SJSA1 (cell line): ENCODE measurements at places on chromosomes 5 and 9.

- peak; percentile 93 for DNase-seq
These were observed 175.1 kb upstream of the PITX1 start for GRCh38 chr5:135208903-135209721.

DNA sequence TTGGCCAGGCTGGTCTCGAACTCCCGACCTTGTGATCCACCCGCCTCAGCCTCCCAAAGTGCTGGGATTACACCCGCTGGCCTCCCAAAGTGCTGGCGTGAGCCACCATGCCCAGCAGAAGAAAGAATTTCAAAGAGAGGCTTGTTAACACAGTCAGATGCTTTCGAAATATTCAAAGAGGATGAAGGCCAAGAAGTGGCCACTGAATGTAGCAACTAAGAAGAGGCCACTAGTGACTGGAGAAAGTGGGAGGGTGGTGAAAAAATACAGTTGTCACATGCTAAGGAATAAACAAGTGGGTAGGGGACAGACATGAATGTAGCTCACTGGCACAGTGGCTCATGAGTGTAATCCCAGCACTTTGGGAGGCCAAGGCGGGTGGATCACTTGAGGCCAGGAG lies 13.0 kb upstream of the TPM2 start:
- DNase-seq = no peak

GRCh38 chr5:138230261-138230660 lies 17.1 kb upstream of the CDC23 start:
- no peak for DNase-seq

GRCh38 chr9:38423973-38424843 lies at the start of gene IGFBPL1:
Gene IGFBPL1 (minus strand): TSS chr9:38424454. CDS start chr9:38424424, 30 bp downstream.
- no peak for DNase-seq

- DNase-seq = peak; percentile 74
These were observed at the start of gene PCDHB14 for GRCh38 chr5:141223112-141223783. Gene PCDHB14 (plus strand): TSS chr5:141223343. CDS start chr5:141223506, 163 bp downstream.

DNA sequence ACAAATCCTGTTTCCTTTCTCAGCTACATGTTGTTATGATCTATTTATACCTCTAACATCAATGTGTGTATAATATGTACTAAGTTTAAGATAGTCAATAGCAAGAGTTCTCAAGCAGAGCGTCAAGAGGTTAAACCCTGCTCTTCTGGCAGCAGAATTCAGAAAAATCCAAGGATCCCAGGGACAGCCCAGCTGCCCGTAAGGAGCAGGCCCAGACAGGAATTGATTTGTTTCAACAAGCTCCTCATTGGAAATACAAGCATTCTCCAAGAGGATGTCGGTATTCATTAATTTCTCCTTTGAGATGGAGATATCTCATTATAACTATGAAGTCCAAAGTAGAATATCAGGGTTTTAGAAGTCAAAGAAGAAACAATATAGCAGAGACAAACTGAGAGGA lies 14.9 kb downstream of the EFNA5 start:
- no peak for DNase-seq

DNA sequence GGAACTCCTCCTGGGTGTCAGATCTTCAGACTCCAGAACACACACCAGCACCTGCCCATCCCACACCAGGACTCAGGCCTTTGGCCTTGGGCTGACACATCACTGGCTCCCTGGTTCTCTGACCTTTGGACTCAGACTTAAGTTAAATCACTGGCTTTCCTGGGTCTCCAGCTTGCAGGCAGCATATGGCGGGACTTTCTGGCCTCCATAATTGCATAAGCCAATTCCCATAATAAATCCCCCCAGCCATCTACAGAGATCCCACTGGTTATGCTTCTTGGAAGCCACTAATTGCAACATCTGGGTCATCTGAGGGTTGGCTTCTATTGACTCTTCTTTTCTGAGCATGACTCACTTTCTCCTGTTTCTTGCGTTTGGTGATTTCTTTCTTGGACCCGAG lies 80.3 kb upstream of the SARDH start:
- DNase-seq = no peak

DNA sequence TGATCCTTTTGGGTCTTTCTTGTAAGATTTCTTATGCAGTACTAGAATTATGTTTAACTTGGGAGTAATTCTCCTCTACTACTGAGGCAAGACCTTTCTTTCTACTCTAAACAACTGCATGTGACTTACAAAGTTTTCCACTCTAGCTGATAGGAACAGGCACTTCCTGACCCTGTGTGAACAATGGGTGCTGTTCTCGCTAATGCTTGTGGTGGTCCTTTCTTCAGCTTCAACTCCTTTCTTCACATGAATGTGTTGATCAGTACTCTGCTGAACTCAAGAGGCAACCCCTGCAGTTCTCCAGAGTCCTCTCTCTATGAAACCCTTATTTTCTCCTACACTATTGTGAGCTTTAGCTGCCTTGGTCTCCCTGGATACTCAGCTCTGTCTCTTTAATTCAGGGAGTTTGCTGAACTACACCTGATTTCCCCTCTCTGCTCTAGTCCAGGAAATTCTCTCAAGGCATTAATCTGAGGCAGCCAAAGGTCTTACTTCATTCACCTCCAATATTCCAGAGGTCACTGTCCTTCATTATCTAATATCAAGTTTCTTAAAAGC lies 484.6 kb upstream of the PIK3R1 start:
- DNase-seq = no peak

GRCh38 chr5:135535820-135536801 lies at the start of gene NEUROG1:
Gene NEUROG1 (minus strand): TSS chr5:135535964. CDS start chr5:135535690, 274 bp downstream.
- no peak for DNase-seq

DNA sequence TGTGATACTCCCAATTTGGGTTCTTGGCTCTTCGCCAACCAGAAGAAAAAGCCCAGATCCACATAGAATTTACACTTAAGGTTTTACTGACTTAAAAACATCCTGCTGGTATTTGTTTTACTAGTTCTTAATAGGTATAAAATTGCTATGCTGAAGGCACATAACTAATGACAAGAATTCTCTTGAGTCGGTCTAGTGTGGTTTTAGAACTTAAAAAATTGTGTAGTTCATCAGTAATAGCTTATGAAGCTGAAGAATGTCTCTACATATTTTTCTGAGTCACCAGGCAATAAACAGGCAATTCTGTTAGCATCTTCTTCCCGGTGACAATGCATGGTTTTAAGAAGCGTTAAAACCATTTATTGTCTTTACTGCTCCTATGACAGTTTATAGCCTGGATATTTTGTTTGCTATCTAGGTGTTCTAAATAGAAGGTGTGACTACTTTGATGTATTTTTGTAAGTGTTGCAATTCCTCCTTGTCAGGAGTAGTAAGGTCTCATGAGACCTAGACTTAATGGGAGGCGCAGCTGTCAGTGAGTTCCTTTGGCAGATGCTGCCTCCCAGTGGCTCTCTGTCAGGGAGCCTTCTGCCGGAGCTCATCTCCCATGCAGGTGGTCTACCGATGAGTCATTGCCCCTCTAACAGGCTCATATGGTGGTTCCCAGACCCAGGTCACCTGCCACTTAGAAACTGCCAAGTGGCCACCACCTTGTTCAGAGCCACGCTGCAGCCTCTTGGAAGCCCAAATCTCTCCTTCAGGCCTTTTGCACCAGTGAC lies 173.8 kb downstream of the MAST4 start:
- DNase-seq = no peak

- DNase-seq = no peak
These were observed 1254.9 kb upstream of the DMAC1 start for GRCh38 chr9:9054354-9054992.

DNA sequence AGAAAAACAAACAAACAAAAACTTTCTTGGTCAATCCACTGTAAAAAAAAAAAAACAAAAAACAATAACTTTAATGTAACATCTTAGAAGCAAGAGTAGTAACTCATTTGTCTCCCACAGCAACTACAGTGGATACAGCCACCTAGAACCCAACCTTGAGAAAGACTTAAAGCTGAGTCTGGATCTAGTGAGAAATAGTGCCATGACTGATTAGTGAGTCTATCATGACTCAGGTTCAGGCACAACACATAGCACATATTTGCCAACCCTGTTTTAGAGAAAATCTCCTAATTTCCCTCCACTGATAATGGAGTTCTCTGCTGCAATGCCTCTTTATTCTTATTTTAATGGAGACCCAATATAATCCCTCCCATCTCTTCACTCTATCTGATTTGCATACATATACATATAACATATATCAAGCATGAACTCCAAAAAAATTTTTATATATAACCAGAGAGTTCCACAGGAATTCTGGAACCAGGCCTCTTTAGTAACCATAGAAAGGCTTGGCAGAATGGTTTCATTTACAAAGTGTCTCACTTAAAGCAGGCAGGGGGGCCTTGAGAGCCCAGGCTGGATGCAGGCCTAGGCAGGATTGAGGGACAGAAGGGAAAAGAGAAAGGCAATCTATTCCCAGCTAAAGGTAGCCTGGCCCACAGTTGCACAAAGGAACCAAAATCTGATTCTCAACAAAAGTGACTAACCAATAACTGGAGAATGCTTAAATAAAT lies 11.9 kb upstream of the NR4A3 start:
- DNase-seq = no peak

- DNase-seq = no peak
These were observed 544 bp upstream of the ERCC6L2 start for GRCh38 chr9:95874989-95875304.

DNA sequence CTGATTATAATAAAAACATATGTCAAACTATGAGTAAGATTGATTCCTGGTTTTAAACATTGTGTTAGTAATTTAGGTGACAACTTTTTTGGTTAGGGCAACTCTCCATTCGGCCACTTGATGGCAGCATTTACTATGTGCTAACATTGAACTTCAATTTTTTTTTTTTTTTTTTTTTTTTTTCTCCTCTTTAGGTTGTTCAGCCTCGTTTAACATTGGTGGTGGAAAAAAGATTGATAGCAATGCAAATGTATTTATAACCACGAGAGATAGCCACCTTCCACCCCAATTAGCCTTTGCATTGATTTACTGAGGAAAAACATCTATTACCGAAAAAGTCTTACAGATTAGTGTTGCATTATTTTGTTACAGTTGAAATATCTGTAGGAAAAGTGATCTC lies 159.1 kb downstream of the CSNK1G3 start:
- DNase-seq = peak; percentile 82

GRCh38 chr5:124110942-124111341 lies 599.0 kb downstream of the CSNK1G3 start:
- no peak for DNase-seq

DNA sequence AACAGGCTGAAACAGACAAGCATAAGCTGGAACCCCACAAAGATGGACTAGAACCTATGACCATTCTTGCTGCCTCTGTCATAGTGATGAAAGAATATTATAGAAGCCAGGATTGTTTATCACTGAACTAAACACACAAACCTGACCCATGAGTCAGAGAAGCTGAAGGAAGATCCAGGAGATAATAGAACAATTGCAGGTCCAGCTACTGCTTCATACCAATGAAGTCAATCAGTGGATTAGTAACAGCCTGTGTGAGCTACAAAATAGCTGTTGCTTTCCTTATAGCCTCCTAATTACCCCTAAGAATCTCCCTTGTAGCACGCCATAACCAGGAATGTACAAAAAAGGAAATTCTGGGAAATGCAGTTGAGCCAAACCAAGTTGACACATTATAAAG lies 459.9 kb upstream of the ZNF462 start:
- DNase-seq = peak; percentile 54

DNA sequence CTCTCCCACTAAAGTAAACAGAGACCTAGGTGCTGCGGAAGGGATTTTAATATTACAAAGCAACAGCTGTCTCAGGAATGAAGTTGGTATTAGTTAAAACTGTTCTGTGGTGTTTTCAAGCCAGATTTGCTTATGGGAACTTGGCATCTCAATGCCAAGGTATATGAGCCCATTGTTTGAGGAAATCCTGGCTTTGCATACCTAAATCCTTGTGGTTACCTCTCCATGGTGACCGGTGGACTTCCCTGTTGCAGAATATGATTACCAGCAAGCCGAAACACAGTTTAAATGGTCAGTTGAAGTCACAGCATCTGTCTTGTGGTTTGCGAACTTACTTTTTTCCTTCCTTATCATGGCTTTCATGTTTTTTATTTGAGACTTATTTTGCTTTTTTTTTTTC lies 62.3 kb upstream of the TXNDC8 start:
- DNase-seq = no peak

GRCh38 chr9:114482593-114482992 lies 22.7 kb downstream of the WHRN start:
- DNase-seq = no peak

DNA sequence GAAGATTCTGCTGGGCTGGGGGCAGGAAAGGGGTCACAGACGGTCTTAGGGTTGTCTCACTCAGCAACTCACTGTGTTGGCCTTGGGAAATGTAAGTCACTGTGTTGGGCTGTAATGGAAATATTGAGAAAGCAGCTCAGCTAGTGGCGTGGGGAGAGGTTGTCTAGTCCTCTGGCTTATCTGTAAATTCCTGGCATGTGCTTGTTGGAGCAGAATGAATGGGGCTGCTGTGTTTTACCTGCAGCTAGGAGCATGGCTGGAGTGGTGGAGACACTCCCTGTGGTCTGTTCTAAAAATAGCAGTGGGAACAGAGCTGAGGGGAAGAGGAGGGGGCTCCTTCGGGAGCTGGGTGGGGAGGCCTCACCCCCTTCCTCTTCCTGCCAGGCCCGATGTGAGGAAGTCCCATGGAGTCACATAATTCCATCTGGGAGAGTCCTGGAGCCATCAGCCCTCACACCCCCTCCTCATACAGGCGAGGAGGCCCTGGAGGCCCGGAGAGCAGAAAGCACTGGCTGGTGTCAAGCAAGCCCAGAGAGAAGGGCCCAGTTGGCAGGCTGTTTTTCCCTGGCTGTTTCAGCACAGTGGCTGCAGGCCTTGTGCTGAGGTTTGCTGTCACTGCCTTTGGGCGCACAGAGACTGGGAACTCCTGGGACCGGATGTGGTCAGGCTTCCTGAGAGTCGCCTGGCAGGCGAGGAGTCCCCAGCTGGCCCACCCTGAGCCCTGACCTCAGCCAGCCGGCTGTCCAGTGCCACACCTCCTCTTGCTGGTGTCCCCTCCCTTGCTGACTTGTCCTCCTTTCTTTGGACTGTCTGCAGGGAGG lies 84.9 kb downstream of the RGS3 start:
- peak; percentile 75 for DNase-seq

DNA sequence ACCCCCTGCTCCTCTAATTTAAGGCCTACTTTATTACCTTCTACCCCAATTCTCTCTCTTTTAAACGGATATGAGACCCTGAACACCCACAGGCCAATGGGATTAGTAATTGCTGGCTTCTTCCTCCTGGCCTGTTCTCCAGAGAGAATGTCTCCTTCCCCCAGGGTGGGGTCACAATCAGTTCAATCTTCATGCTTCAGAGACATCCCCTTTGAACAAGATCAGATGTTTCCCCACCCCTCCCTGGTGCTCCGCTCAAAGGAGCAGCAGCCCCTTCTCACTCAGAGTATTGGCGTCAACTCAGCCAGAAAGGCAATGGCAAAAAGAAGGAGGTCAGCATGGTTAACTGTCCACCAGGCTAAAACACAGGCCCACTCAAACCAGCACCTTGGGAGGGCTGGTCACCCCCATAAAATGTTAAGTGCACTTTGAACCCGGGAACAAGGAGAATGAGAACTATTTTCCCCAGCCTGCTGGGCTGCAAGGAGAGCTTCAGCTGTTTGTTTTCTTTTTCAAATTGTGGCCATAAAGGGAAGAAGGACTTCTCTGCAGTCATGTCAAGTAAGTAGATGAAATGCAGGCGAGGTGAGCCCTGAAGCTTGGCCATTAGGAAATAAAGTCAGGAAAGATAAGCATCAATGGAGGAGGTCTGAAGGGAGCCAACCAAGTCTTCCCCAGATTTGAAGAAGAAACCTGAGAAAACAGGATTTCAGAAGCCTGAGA lies 20.1 kb downstream of the LHFPL2 start:
- DNase-seq = no peak

- DNase-seq = no peak
These were observed 13.6 kb upstream of the MTMR12 start for GRCh38 chr5:32326216-32326772.

GRCh38 chr5:167843881-167844572 lies 447.4 kb upstream of the WWC1 start:
- DNase-seq = no peak

GRCh38 chr5:179986328-179986727 lies 78.6 kb upstream of the TBC1D9B start:
- no peak for DNase-seq
